Naive thymus-derived CD8-positive, alpha-beta T cell (primary cell): ENCODE measurements at places on chromosomes 12 and 14.

GRCh38 chr12:14416658-14417057 is 51.2 kb downstream of the ATF7IP start:
- DNase-seq: peak; percentile 61

- DNase-seq: no peak
Measured at GRCh38 chr14:31897581-31898186, 179.4 kb upstream of the ARHGAP5 start.

GRCh38 chr14:97977651-97978261 is 1180.6 kb downstream of the VRK1 start:
- peak; percentile 70 for DNase-seq

DNA sequence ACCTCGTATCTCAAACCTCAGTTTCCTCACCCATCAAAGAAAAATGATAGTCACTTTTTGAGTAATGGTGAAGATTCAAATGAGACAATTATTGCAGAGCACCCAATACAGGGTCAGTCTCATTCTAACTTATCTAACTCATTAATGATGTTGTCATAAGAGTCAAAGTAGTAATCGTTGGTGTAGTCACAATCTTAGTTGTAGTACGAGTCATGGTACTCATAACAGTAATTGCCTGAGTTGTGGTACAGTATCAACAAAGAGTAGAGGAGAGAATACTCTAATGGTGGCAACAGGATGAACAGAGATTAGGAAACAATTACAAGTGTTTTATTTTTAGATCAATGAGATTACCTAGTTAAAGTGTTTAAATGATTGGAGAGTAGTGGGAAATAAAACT is 93.6 kb upstream of the TMTC2 start:
- no peak for DNase-seq

GRCh38 chr12:87861791-87862190 is 167.4 kb downstream of the C12orf50 start:
- DNase-seq: no peak

DNA sequence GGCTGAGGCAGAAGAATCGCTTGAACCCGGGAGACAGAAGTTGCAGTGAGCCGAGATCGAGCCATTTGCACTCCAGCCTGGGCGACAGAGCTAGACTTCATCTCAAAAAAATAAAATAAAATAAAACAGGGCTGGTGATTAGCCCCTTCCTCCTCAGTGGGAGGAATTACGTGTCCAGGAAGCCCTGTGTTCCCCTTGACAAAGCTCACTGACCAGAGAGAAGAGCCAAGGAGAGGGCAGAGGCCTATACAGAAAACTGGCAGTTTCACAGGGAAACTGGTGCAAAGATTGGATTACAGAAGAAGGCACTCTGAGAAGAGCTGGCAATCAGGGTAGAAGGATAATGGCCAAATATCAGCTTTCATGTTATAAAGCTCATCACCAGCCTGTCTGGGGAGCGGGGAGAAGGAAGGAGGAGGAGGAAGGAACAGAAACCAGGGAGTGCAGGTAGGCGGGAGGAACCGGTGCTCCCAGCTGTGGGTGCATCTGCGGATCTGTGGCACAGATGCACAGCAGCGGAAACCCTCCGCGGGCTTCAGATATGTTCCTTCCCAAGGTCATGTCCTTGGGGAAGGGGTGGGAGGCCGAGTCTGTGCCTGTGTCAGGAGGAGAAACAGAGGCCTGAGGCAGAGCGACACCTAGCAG is 6.7 kb downstream of the RAB15 start:
- DNase-seq: no peak

DNA sequence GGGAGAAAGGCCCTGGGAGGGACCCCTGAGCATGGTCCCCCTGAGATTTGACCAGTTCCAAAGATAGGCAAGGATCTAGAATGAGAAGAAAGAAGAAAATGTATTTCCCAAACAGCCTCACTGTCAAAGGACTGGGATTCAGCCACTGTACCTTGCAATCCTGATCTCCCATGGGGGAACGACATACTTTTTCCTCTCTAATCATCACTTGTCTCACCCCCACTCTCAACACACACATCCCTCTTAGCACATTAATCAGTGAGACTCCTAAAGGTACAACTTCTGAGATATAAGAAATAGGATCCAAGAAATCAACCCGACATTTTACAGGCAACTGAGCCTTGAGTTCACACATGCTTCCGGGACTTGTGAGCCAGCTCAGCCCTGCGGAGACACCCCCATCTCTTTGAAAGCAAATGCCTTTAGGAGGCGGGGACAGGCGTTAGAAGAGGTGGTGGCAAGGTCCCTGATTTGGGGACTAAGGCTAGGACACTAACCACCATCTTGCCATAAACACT is 1.4 kb downstream of the MAP3K9 start:
- peak; percentile 70 for DNase-seq

- no peak for DNase-seq
Measured at GRCh38 chr14:37843954-37844607, 248.7 kb downstream of the TTC6 start.

GRCh38 chr12:69981881-69982475 is 157.0 kb downstream of the MYRFL start:
- DNase-seq: no peak

- no peak for DNase-seq
Measured at GRCh38 chr12:3600951-3601350, 109.9 kb downstream of the PRMT8 start.

GRCh38 chr12:53976172-53976822 is 1.5 kb upstream of the HOTAIR start:
- no peak for DNase-seq

- DNase-seq: no peak
Measured at GRCh38 chr12:106873983-106874382, 81.7 kb upstream of the TMEM263 start.

DNA sequence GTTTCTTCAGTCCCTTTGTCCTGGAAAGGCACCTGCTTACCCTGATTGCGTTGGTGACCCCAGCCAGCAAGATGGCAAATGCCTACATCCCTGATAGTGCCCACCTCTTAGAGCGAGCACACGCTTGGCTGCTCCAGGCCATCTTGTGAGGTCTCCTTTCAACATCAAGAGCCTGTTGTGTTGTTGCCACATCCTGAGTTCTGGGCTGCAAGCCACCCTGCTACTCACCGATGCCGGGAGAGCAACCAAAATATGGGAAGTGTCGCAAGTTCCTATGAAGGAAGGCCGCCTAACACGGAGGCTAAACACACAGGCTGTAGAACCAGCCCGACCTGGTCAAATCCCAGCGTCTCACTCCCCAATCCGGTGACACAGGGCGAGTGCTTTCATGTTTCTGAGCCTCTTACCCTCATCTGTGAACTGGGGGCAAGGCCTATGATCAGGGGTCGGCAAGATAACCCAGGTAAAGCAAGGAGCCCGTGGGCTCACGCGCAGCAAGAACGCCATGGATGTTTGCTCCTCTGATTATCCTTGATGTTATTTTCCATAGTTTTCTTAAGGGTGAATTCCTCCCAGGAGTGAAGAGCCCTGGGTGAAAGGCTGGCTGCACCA is 98.4 kb downstream of the LGMN start:
- no peak for DNase-seq

DNA sequence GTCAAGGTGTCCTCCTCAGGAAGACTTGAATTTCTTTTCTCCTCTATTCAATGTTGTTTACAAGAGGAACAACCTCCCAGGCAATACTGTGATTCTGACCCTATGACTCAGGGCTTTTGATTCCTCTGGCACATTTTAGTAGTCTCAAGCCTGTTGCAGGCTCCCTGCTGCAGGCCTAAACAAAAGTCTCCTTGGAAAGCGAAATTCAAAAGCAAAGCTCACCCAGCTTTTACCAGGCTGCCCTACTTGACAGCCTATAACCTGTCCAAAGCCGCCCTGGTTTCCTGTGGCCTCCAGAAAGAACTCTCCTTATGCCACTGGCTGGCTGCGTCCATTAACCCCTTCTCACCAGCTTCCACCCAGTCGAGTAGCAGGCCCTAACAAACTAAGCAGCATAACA is 11.6 kb downstream of the FGD6 start:
- no peak for DNase-seq

- no peak for DNase-seq
Measured at GRCh38 chr14:61553730-61554641, 141.3 kb upstream of the HIF1A start.
